Femur (tissue), 1 donor: ENCODE measurements at places on chromosomes 3 and 15.

GRCh38 chr3:102826636-102827035 is 391.8 kb downstream of the ZPLD1 start:
- no peak for DNase-seq

DNA sequence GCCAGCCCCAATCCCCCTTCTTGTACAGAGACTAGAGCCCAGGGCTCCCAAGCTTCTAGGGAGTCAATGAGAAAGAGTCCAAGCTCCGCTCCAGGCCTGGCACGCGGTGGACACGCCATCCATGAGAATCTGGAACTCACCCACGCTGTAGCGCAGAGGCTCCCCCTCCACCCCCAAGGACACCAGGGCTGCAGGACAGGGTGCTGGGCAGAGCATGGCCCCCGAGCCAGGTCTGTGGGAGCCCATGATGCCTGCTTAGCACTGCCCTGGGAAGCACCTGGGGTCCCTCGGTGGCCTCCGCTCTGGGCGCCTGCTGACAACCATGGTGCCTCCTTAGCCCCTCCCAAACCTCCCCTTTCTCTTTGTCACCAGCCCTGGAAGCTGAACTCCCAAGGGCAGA is 28.5 kb downstream of the ACSBG1 start:
- no peak for DNase-seq

- DNase-seq = peak; percentile 64
These were observed 657 bp downstream of the TLNRD1 start for GRCh38 chr15:81001152-81002008.

DNA sequence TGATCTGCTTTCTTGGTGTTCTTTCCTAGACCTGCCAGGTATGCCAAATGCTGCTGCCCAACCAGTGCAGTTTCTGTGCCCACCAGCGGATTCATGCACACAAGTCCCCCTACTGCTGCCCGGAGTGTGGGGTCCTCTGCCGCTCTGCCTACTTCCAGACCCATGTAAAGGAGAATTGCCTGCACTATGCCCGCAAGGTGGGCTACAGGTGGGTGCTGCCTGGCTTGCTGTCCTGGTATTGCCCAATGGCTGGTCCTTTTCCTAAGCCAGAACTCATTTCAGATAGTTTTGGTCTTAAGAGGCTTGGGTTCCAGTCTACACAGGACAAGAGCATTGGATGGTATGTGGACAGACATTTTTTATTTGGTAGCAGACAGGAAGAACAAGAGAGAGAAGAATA is 26.5 kb upstream of the ALPK3 start:
- DNase-seq = no peak

- no peak for DNase-seq
These were observed 3.5 kb downstream of the TNFSF10 start for GRCh38 chr3:172519740-172520139.

GRCh38 chr15:64640146-64640871 is 135.1 kb downstream of the RBPMS2 start:
- DNase-seq = peak; percentile 47

- DNase-seq = no peak
These were observed 51.1 kb downstream of the BDH1 start for GRCh38 chr3:197504641-197505121.

DNA sequence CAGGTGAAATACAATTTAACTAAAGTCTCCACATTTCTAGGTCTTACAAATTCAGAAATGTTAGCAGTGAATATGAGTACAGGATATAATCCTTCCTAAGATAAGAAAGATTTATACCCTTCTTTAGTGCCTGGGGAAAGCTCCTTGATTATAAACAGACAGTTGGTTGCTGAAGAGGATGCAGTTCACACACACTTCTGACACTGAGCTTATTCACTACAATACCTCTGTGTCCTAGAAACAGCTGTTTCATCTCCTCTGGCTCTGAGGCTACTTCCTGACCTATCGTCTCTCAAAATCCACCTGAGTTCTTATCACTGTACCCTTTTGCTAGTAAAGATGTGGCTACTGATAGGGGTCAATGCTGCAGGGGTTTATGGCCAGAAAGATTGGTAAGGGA is 57.1 kb downstream of the TP63 start:
- no peak for DNase-seq

DNA sequence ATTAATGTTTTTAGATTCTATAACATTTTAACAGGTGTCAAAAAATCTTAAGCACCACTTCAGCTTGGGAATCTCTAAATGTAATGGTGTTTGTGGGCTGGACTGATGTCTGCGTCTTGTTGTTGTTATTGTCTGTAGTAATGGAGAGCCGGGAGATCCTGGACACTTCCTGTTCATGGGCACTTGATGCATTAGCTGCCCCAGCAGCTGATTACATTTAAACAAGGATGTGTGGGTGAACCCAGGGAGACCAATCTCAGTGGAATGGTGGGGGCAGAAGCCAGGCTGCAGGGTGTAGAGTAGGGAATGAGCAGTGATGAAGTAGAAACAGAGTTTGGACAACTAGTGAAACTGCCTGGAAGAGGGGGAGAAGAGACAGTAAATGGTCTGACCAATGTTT is 7.8 kb downstream of the CCR5AS start:
- DNase-seq = no peak

DNA sequence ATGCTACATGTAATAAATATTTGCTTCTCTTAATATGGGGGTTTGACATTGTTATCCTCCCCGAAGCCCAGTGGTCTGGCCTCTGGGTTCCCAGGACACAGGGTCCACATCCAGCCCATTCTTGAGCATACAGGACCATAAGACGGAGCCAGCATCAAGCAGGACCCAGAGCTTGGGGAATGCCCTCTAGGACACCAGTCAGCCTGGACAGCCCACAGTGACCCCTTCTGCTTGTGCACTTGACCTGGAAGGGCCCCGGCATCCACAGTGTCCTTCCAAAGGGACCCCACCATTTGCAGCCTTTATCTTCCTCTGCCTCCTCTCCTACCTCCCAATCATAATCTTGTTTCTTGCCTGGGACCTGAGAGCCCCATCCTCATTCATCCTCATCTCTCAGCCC is 46.2 kb upstream of the IREB2 start:
- DNase-seq = no peak

DNA sequence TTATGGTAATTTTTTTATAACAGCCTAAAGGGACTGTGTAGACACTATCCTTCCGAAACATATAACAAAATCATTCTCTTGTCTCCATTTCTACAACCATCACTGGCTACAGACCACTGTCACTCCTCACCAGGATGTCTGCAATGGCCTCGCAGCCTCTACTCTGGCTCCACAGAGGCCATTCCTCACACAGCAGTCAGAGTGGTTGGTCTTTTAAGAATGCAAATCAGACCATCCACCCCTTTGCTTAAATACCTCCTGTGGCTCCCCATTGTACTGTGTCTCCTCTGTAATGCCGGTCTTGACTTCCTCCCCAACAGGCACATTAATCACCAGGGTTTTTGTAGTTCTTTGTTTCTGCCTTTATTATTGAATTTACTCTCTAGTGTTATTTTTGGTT is 344.8 kb downstream of the ERC2 start:
- DNase-seq = no peak

DNA sequence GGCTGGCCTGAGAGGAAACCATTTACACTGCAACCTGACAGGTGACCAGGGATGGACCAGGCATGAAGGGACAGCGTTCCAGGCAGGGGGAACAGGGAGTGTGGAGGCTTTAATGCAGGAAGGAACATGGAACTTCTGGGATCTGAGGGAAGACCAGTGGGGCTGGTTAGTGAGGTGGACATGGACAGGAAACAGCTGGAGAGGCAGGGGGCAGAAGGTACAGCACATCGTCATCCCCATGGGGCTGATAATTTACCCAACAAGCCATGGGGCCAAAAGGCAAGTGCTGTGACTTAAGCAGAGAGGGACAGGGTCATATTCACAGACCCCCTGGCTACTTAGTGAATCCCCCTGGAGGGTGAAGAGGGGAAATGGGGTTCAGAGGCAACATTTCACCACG is 77.0 kb upstream of the LARS2 start:
- DNase-seq = no peak

GRCh38 chr15:70345251-70346019 is 247.7 kb upstream of the TLE3 start:
- DNase-seq = no peak

DNA sequence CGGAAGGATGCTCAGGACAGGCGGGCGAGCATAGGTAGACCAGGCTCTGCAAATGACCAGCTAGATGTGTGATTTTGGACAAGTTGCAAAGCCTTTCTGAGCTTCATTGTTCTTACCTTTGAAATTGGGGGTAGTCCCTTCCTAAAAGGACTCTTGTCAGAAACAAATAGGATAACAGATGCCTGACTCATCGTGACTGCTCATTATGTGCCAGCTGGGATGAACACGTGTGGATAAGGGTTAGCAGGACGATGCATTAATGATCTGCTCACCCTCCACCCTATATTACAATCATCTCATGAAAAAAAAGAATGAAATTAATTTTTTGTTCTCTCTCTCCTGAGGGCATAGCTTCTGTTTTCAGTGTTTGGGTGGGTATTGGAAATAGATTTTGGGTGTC is 223.4 kb downstream of the NR2F2 start:
- DNase-seq = no peak

DNA sequence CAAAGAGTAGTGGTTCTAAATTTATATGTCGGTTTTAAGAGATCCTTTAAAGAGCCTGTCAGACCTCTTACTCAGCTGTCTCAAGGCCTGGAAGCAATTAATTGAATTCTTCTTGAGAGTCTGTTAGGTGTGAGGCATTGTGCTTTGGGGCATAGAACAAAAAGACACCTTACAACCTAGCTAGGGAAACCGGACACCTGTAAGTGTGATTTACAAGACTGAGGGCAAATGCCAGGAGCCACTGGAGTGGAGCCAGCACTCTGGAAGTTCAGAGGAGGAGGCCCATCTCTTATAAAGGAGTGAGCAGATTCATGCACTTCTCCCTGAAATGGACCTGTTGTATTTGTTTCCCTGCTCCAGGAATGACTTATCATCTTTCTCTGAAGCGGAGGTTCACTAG is 97.7 kb upstream of the NUDT16 start:
- no peak for DNase-seq

DNA sequence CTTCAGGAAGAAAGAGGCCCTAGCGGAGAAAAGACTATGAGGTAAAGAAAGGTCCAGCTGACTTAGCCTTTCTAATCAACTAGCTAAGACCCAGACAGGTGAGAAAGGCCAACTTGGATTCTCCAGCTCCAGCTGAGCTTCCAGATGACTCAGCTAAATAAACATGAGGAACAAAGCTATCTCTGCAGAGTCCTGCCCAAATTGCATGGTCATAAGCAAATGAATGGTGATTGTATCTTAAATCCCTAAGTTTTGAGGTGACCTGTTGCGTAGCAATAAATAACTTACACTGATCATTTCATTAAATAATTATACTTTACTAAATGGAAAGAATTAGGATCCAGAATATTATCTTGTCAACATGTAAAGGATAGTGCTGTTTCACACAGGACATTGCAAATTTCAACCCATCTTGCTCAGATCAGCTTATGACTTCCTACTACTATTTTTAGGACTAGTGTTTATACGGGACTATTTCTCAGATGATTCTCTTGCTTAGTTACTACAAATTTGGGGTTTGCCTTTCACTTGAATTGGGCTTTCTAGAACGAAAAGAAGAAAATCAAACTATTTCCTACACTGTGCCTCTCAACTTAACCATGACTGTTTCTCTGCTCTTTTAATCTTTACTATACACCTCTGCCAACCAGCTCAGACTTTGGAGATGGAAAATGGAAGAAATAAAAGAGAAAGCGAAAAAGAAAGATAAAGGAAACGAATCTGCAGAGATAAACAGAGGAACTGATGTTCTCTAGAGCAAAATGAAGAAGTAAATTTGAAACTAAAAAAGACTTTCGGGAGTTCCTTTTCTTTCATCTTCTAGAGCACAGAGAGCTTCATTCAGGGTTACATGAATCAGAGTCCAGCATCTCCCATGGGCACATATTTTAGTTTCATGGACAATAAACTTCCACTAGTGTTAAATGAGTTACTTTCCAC is 6.6 kb upstream of the ADGRG7 start:
- DNase-seq = no peak

GRCh38 chr3:119492810-119493209 is 5.5 kb upstream of the TIMMDC1 start:
- no peak for DNase-seq

DNA sequence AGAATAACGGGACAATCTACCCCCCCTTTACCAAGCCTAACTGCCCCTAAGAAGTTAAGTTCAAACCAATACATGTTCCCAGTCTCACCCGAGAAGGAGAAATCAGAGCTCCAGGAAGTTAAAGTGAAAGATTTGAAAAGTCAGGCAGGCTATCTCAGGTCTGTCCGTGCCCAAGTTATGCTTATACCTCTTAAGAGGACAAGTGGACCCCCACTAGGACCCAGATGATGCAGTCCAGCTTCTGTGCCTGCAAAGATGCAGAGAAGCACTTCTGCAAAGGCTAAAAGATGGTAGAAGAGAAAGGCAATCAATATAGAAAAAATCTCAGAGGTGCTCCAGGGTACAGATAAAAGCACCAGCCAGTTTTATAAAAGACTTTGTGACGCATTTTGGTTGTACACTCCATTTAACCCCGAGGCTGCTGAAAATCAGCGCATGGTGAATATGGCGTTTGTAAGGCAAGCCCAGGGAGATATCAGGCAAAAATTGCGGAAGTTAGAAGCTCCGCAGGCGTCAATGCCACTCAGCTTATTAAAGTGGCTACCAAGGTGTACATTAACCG is 9.8 kb upstream of the SLC9C1 start:
- DNase-seq = peak; percentile 52

- DNase-seq = no peak
These were observed 89.7 kb upstream of the FHIT start for GRCh38 chr3:61340931-61341461.

DNA sequence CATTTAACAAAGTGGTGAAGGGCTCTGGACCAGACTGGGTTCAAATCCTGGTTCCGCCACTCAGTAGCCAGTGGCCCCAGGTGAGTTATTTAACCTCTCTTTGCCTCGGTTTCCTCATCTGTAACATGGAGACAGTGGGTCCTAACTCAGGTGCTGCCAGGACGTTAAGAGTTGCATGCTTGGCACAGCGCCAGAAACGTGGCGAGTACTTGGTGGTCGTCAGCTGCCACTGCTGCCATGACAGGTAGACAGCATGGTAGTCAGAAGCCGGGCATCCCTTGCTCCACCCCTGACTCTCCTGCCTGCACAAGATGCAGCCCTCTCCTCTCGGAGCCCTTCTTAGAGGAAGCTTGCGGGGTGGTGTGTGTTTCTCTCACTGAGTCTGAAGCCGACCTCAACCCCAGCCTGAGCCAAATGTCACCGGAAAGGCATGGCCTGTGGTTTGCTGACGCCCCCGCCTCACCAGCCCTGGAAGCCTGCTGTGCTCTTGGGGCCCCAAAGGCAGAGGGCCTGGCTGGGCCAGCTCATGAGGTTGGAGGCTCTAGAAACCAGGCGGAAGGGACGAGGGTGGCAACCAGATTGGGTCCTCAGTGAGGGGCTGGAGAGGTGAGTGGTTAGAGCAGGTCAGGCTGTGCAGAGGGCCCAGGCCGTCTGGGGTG is 160.8 kb upstream of the TLE3 start:
- DNase-seq = peak; percentile 60

- DNase-seq = no peak
These were observed 136.3 kb downstream of the FOXP1 start for GRCh38 chr3:71447197-71447596.

GRCh38 chr15:28887339-28888174 is 1.8 kb downstream of the APBA2 start:
- DNase-seq = no peak
